Putamen (tissue), 1 donor: ENCODE measurements at places on chromosomes 7 and 10.

- DNase-seq = no peak
Measured at GRCh38 chr7:18294411-18294810, 201.1 kb upstream of the HDAC9 start.

DNA sequence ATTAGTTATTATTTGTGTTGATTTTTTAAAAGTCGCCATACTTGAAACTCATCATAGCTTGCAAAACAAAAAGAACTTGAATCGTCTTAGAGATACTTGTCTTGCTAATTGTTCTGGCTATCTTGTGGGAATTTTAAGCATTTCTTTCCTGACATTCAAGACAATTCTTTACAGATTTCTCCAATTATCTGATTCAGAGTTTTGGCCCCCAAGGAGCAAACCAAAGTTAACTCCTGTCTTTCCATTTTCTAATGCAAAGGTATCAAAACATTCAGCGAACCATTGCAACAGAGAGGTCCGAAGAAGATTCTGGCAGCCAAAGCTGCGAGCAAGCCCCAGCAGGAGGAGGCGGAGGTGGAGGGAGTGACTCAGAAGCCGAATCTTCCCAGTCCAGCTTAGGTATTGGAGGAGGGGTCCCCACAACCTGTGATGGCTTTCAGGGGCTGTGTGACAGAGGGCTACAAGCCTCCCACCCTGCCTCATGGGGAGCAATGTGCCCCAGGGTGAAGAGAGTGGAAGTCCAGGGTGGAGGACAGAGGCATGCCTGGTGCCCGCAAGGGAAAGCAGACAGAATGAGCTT is 119.4 kb upstream of the STK17A start:
- DNase-seq = no peak

DNA sequence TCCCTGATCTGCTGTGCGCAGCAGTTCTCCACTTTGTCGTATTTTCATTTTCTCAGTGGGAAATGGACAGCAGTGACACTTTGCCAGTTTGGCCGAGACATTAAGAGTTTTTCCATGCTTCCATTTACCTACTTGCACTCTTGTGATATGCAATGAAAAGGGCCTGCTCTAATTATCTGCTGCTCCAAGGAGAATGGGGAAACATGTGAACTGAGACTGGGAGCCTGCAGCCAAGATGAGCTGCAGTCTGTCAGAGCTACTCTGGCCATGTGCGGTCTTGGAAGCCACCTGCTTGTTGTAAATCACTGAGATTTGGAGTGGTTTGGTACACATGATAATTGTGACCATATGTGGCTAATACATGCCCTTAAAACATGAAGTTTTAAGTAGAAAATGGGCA is 586.6 kb upstream of the POT1 start:
- DNase-seq = no peak

DNA sequence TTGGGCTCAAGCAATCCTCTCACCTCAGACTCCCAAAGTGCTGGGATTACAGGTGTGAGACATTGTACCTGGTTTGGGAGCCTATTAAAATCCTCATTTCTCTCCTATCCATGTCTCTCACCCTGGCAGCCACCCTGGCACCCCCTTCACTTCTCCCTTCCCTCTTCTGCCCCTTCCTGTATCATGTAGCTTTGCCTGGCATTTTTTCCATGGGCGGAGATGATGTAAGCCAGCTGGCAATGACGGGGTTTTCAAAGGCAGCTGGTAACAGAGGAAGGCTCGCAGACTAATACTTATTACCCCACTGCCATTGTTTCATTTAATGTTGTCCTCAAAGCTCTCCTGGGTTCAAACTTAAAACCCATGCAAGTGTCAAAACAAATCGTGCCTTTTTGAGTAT is 61.9 kb downstream of the RGS10 start:
- DNase-seq = no peak

DNA sequence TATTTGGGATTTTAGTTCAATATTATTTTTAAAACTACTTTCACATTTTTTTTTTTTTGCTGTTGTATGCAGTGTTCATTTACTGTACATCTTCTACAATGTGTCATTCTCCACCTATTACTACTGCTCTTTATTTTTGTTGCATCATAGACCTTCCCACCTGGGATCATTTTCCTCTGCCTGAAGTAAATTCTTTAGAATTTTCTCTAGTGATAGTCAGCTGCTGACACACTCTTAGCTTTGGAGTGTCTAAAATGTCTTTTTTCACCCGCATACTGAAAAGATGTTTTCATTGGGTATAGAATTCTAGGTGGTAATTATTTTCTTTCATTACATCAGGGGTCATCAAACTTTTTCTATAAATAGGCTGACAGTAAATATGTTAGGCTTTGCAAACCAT is 30.5 kb downstream of the CFAP43 start:
- DNase-seq = no peak

DNA sequence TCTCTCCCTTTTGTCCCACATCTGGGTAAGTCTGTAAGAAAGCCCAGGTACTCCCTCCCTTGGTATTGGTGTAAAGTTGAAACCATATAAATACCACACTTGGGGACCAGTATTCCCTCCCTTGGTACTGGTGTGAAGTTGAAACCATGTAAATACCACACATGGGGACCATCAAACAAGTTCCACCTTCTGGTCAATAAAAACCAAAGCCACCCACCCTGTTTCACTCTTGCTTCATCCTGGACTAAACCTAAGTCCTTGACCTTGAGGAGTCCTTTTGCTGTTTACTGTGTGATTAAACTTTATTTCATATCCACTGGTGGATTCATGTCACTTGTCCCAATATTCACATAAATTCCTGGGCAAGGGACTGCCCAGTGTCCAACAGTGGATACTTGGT is 8.4 kb downstream of the P4HA1 start:
- no peak for DNase-seq

GRCh38 chr7:3892157-3892556 is 591.1 kb downstream of the SDK1 start:
- DNase-seq = no peak
